ENCODE measurements at places on chromosomes 3 and 15.
A peak's percentile ranks its signal among the peaks of the same experiment; 100 is the strongest.

DNA sequence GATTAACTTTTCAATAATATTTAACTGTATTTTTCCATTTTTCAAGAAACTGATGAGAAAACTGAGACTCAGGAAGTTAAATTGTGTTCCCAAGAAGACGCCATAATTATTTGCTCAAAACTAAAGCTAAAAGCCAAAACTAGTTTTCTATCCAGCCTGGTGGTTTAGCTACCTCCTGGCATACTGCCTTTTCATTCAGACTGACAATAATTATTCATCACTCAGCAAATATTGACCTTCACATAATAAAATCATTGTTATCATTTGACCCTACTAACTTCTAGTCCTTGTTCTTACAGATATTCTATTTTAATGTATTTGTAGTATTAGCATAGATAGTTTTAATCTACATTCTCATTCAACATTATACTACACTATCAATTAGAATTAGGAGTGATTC, 210.6 kb upstream of the GADL1 start:
- DNase-seq = no peak

DNA sequence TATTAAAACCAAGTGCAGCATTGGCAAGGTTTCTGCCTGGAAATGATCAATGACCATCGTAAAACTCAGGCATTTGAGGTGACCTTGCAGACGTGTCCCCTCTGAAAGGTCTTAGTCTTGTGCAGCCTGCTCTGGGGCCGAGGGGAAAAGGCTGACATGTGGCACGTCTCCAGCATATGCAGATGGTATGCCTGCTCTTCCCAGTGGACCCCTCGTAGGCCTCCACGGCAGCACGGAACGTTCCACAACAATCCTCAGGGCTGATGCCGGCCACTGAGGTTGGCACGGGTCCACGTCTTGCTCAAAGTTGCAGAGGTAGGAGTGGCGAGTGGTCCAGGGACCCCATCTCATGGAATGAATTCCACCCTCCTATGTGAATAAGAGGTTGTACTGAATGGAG, 247.5 kb upstream of the LYSMD4 start:
- no peak for DNase-seq

DNA sequence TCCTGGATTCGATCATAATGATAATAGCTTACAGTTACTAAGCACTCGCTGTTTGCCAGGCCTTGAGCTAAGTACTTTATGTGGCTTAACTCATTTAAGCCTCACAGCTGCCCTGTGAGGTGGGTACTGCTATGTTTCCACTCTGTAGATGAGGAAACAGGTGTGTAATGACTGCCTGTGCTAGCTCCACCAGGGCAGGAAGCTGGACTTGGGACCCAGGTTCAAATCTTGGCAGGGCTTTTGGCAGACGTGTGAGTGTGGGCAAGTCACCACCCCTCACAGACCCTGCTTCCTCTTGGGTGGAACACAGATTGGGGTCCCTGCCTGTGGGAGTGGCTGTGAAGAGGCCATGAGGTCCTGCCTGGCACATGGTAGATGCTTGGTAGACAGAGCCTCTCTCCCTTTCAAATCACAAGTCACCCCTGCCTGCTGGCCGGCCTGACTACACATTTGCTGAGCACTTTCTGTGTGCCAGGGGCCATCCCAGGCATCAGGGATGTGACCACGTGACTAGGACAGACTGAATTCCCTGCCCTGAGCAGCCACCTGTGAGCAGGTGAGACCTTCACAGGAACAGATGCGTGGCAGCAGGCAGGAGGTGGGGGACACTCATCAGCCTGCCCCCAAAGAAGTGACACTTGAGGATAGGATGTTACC, 3.7 kb downstream of the EFCC1 start:
- DNase-seq = no peak

DNA sequence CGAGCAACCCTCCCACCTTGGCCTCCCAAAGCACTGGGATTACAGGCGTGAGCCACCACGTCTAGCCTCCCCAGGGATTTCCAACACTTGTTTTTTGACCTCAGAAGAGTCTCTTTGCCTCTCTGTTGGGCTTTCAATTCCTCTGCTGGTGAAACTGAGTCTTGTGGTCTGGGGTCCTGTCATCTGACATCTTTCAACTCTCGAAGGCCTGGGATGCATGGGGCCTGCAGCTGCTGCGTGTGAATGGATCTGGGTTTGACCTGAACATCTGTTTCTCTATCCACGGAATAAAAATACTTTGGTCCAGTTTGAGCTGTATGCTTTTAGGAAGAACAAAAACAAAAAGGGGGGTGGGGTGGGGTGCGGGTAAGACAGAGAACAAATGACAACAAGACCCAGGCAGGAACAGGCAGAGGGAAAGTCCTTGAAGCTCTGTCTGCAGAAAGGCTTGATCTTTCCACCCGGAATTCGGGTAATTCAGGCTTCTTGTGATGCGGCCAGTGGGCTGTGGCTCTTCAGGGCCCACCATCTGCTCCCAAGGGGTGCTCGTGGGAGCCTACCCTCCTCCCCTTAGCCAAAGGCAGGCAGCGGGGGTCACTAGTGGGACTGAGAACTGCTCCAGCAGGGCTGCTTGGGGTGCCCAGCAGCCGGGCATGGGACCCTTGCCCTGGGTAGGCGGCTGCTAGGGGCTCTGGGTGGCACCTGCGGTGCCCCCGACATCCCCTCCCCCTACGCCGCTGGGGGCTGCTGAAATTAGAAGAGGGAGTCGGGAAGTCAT, 71.5 kb downstream of the SLC12A8 start:
- no peak for DNase-seq

- no peak for DNase-seq
These were observed 381.2 kb downstream of the WDR72 start for GRCh38 chr15:53378096-53378800.

- no peak for DNase-seq
These were observed 18.6 kb upstream of the SLC2A2 start for GRCh38 chr3:171044835-171045793.

DNA sequence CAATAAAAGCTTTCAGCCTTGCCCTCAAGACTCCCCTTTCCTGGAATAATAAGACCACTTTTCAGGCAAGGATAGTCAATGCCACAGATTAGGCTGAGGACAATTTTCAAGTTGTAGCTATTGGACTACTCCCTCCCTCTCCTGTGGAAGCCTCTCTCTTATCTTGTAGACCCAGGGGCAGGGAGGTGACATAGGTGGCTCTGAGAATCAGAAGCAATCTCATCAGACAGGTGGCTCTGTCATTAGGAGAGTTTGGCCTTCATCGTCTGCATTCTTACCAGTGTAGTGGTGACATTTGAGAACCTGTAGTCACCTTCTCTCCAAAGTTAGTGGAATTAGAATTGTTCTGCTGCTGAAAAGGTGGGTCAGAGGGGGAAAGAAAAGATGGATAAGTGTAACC, 80.0 kb downstream of the LARS2 start:
- DNase-seq = no peak

- no peak for DNase-seq
These were observed 1333.5 kb upstream of the CADM2 start for GRCh38 chr3:83625261-83625660.

DNA sequence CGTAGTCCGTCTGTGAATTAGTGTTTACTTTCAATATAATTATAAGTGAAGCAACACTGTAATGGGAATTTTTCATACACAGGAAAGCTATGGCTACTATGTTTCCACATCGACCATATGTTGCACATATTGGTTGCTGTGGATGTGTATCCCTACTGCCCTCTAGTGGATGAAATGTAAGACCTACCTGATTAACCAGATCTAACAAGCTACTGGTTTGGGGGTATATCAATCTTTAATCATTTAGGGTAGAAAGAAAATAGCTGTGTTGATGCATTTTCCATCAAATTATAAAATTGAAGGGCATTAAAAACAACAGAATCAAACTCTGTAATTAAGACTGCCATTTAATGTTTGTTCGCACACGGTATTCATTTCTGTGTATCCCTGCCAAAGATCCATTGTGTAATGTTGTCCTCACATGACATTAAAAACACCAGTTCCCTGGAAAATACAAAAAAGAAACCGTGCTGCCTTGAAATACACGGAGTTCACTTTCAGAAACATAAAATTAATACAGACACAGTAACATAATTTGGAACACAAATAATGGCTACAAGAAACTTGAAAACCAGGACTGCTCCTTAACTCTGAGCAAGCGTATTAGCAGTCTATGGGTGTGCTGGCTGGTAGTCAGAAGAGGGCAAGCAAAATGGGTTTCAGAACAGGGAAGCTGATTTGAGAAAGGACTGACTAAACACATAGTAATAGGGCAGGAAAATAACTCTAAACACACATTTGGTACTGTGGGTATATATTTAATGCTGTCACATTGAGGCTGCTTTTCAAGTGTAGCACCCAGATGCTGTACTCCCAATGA, 125.1 kb downstream of the TIGIT start:
- DNase-seq = no peak

GRCh38 chr3:82973791-82974190, 1212.3 kb upstream of the GBE1 start:
- DNase-seq = no peak

DNA sequence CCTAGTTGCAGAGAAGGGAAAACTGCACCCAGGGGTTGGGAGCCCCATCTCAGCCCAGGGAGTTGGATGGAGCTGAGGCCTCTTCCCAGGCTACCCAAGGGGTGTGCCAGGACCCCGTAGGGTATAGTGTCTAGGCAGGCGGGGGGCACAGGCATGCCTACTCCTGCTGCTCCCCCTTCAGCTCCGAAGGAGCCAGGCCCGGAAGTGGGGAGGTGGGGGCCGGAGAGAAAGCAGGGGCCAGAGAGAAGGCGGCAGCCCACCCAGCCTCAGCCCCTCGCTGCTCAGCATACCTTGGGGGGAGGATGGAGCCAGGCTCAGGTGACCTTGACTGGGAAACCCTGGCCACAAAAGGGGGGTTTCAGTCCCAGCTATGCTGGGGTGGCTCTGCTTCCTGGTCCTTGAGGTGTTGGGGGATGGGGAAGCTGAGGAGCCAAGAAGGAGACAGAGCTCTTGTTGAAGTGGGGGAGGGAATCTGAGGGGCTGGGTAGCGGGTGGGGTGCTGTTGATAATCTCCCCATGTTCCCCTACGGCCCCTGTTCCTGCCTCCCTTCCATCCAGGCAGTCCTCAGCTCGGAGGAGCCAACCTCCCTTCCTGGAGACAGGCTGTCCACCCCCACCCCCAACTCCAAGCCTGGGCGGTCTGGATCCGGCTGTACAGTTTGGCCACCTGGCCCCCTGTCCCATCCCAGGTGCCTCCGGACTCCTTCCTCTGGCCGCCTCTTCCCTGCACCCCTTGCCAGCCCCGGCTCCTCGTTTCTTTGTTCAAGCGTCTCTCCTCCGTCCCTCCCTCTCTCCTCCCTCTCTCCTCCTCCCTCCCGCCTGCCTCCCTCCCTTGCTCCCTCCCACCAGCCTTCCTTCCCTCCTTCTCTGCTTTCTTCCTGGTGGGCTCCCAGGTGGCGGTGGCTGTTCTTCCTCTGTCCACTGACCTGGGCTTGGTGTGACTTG, 1.7 kb downstream of the SEMA3F start:
- DNase-seq = no peak

GRCh38 chr3:133573629-133574194, at the start of gene CDV3:
CDV3 (plus strand) TSS chr3:133573686; CDS start chr3:133574045, 359 bp downstream.
- DNase-seq = no peak

GRCh38 chr15:88019656-88020055, 236.9 kb downstream of the NTRK3 start:
- DNase-seq = no peak

GRCh38 chr3:13844286-13844685, 35.6 kb downstream of the WNT7A start:
- no peak for DNase-seq

GRCh38 chr15:26294059-26294689, 431.0 kb upstream of the ATP10A start:
- no peak for DNase-seq

GRCh38 chr3:130480736-130481135, 36.2 kb upstream of the COL6A6 start:
- DNase-seq = no peak

DNA sequence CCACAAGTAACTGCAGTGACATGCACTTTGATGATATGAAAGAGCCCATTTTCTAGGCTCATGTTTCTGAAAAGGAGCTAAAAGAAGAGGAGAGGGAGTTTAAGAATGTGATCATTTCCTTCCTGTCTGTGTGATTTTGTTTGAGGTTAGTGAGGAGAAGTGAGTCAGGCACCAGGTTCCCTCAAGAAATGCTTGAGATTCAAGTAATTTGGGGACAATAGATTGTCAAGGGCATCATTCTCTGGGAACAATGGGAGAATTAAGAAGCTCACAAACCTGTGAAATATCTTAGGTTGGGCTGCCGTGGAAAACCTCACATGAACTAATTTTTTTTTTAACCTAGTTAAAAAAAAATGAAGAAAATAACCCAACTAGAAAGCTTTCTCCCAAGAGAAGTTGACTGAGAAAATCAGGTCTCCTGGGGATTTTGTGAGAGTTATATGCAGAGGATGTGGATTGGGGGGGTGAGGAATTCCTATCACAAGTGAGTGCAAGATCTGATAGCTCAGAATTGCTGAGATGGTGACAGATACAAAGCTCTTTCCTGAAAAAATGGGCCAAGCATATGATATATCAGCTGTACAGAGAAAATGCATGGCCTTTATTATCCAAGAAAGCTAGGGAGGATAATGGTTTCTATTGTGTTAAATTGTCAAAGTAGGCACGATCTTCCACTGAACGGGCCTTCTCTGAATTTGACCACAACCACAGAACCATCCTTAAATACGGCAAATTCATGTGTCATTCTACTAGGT, 203.3 kb downstream of the FEZF2 start:
- DNase-seq = no peak

DNA sequence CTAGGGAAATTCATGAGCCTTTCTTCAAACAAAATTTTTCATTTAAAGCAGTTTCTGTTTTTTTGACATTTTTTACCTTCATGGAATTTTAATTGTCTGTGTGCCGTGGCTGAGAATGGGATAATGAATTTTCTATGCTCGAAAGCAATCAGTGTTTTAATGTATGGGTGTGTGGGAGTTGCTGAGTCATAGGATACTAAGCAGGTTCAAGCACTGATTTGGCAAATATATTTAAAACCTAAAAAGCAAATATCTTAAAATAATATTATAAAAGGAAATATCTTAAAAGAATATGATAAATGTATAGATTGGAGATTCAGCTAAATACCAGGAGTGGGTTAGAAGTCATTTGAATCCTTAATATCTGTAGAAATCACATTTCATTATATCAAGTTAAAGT, 173.6 kb upstream of the LRRFIP2 start:
- DNase-seq = no peak

- no peak for DNase-seq
These were observed 8.4 kb downstream of the GOLM2 start for GRCh38 chr15:44296625-44297524.

GRCh38 chr3:10551821-10552630, 46.6 kb upstream of the ATP2B2 start:
- DNase-seq = peak; percentile 75

GRCh38 chr15:57734860-57735259, 28.3 kb downstream of the POLR2M start:
- DNase-seq = no peak

Data from stimulated activated CD4-positive, alpha-beta T cell treated with anti-CD3 and anti-CD28 coated beads, Interleukin-15, amount 100 ng/mL, for 1 hour (primary cell).